ENCODE measurements at places on chromosomes 12 and 14.

DNA sequence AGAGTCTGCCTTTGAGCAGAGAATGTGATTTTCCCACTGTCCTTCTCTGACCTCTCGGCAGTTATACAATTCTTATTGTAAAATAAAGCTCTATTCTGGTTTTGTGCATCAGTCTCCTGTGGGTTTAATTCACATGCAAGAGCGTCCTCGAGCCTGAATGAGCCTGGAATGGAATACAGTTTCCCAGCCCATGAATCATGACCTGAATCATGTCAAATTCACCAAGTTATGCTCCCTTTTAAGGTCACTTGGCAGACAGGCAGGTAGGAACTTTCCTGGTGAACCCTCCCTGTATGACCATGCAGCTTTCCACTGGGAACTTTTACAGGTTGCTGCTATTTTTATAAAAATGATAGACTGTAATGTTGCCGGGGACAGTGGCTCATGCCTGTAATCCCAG, 41.7 kb downstream of the BICD1 start:
- no peak for DNase-seq

DNA sequence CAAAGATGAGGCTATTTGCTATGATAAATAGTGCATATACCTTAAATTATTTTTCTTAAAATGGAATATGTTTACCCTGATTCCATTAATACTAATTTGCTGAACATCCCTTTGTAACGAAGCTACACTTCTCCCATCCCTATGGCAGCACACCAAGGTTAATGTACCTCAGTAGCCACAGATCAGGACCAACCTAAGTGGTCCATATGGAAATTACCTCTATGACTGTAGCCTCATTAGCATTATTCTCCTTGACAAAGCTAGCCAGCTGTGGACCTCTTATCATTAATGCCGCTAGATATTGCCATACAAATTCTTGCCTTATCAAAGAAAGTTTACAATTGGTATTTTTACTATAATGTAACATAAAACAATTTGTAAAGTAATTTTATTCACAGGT, 76.9 kb upstream of the GARIN2 start:
- no peak for DNase-seq

DNA sequence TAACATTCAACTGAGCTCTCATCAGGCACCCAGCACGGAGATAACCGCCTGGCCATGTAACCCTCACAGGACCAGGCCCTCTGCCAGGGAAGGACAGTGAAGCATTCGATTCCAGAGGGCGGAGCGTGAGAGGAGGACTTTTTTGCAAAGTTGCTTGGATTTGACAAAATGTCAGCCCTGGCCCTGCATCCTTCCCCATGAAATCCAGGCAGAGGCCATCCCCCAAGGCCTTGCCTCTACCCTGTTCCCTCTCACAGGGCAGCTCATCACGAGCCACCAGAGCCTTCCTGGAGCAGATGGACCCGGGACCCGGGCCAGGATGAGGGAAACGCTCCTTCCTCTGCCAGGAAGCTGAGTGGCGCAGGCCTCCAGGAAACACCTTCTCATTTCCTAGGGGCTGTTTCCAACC, 17.0 kb downstream of the CAMKK2 start:
- no peak for DNase-seq

DNA sequence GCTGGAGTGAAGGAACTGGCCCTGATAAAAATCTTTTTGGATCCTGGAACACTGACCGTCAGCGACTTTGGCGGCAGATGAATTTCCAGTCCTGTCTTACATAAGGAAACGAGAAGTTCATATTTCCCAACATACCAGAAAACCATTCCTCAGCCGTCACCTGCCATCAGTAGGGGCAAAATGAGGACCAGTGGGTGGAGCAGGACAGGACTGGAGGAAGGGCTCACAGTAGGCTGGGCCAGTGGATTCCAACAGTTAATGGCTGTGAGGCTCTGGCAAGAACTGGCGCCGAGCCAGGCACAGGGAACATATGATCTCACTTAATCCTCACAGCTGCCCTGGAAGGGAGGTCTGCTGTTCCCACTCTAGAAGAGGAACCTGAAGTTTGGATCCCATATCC, 67.2 kb upstream of the FAM181A start:
- no peak for DNase-seq

- no peak for DNase-seq
Measured at GRCh38 chr14:102225936-102226335, 79.0 kb downstream of the MOK start.

- DNase-seq, result peak; percentile 48
Measured at GRCh38 chr12:26938701-26939062, 412 bp downstream of the FGFR1OP2 start.

GRCh38 chr12:124210991-124211577, 83.8 kb upstream of the RFLNA start:
- no peak for DNase-seq
